Activated naive CD4-positive, alpha-beta T cell (primary cell): ENCODE measurements at places on chromosomes 6 and 20.

- no peak for DNase-seq
Observed at GRCh38 chr6:170269846-170270541, 20.9 kb downstream of the DLL1 start.

DNA sequence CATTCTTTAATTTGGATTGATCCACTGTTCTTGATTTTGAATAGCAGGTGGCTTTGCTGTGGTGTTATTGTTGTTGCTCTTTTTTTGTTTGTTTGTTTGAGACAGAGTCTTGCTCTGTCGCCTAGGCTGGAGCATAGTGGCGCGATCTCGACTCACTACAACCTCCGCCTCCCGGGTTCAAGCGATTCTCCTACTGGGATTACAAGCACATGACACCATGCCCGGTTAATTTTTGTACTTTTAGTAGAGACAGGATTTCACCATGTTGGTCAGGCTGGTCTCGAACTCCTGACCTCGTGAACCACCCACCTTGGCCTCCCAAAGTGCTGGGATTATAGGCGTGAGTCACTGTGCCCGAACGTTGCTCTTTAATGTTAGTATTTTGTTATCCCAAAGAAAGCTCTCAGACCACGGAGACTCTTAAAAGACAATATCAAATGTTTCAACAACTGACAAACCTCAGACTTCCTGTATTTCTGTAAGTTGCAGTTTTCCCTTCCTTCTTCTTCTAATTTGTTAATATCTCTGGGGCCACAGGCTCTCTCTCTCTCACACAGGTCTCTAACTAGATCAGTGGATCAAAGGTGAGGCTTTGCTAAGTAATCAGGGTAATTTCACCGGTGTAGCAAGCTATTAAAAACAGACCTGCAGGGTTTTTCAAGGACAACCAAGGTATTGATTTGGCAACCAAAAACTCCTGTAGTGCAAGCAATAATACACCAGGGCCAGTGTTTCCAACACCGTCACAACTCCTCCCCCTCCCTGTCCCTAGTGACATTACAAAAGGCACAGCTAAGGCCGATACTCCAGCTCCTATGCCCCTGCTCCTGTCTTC, 48.8 kb upstream of the ZNF217 start:
- DNase-seq, result no peak

- DNase-seq, result no peak
Observed at GRCh38 chr6:8953310-8953709, 518.0 kb upstream of the SLC35B3 start.

GRCh38 chr6:165325609-165326008, 16.2 kb upstream of the C6orf118 start:
- no peak for DNase-seq

GRCh38 chr6:155170519-155170918, 93.3 kb upstream of the CLDN20 start:
- no peak for DNase-seq

GRCh38 chr20:57317789-57318371, 11.7 kb upstream of the SPO11 start:
- no peak for DNase-seq

- no peak for DNase-seq
Observed at GRCh38 chr6:52049252-52050050, 38.0 kb downstream of the PKHD1 start.

GRCh38 chr6:119768201-119768600, 418.6 kb upstream of the MAN1A1 start:
- DNase-seq, result no peak
